ENCODE measurements at places on chromosomes 12 and 14. TPM values are rescaled to one million over a fixed set of nuclear protein-coding genes. Genes with fewer than 3 reads are reported as not detected.

DYNC1H1 gene
- total RNA-seq, result 886 TPM

- H3K27me3 ChIP-seq, result no peaks in the 10 kb centered on the region
- peaks cover 55% of the 10 kb centered on the region for H3K36me3 ChIP-seq
- no peak overlapping the region for H3K4me3 ChIP-seq
- no peak overlapping the region for H3K27ac ChIP-seq
Measured at GRCh38 chr12:48145981-48146380, 11.3 kb downstream of the ASB8 start.

GRCh38 chr12:14775636-14775980 is 27.7 kb downstream of the WBP11 start:
- DNase-seq, result no peak
- no peaks in the 10 kb centered on the region for H3K36me3 ChIP-seq
- peaks cover 58% of the 10 kb centered on the region for H3K4me1 ChIP-seq
- peak overlapping the region; percentile 94 for H3K4me3 ChIP-seq

C12orf54 gene
- not detected for total RNA-seq

DNA sequence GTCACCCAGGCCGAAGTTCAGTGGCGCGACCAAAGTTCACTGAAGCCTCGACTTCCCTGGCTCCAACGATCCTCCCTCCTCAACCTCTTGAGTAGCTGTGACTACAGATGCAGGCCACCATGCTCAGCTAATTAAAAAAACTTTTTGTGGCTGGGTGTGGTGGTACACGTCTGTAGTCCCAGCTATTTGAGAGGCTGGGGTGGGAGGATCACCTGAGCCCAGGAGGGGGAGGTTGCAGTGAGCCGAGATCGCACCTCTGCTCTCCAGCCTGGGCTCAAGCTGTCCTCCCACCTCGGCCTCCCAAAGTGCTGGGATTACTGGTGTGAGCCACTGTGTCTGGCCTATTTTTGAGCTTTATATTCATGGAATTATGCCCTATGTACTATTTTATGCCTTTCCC is 18.1 kb upstream of the RAD52 start:
- H3K36me3 ChIP-seq, result no peaks in the 10 kb centered on the region
- H3K27me3 ChIP-seq, result no peaks in the 10 kb centered on the region
- no peak overlapping the region for H3K4me3 ChIP-seq
- H3K27ac ChIP-seq, result no peak overlapping the region

DNA sequence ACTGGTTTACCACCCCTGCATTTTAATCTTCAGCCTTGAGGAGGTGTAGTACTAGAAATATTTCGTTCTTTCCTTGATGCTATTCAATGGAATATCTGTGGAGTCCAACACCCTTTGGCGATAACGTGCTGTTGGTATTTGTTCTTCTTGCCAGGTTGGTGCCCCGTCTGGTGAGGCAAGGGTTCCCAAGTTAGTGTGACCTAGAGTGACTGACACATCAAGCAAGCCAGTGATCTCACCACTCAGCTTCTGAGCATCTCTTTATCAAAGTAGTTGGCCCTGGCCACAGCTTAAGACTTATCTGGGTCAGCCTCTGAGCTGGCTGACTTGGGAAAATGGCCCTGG is 60.2 kb downstream of the PLXNC1 start:
- H3K4me1 ChIP-seq, result peaks cover 39% of the 10 kb centered on the region
- no peak for DNase-seq
- no peak overlapping the region for H3K4me3 ChIP-seq
- H3K27me3 ChIP-seq, result peaks cover 4% of the 10 kb centered on the region
- no peak overlapping the region for H3K27ac ChIP-seq
- no peaks in the 10 kb centered on the region for H3K36me3 ChIP-seq

DNA sequence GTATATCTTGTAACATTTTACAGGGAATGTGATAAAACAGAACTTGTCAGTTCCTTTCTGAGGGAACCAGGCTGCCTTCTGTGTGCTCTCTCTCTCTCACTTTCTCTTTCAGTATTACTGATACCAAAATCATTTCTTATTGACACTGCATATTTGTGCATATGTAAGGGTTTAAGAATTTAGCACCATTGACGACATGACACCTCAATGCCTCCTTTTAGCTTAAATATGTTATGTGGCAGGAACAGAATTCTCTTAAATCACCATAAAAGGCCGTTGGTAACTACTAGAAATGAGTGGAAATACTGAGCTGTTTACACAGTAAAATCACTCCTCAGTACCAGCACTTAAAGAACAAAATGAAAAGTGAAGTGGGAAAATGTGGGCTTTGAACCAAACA is 457.7 kb upstream of the SYT1 start:
- H3K27me3 ChIP-seq, result peaks cover 8% of the 10 kb centered on the region
- DNase-seq, result no peak
- peaks cover 7% of the 10 kb centered on the region for H3K4me1 ChIP-seq
- no peak overlapping the region for H3K4me3 ChIP-seq

C12orf56 gene
- 0.78 TPM for total RNA-seq

DNA sequence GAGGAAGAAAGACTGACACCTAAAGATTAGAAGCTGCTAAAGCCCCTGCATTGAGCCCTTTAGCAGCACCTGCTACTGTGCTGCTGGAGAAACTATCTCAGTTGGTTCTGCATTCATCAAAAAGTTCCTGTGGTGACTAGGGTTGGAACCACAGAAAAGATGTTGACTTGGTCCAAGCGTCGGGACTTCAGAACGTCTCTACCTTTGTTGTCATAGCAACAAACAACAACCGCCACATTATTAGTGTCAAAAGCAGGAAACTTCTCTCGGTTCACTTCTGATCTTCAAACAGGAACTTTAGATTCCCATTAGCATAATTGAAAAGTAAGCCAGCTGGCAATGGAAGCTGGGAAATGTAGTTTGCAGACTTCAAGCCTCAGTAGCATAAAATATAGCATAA is 368.0 kb downstream of the SEC23A start:
- no peak for DNase-seq
- no peak overlapping the region for H3K4me3 ChIP-seq
- H3K27ac ChIP-seq, result no peak overlapping the region
- H3K36me3 ChIP-seq, result no peaks in the 10 kb centered on the region

DNA sequence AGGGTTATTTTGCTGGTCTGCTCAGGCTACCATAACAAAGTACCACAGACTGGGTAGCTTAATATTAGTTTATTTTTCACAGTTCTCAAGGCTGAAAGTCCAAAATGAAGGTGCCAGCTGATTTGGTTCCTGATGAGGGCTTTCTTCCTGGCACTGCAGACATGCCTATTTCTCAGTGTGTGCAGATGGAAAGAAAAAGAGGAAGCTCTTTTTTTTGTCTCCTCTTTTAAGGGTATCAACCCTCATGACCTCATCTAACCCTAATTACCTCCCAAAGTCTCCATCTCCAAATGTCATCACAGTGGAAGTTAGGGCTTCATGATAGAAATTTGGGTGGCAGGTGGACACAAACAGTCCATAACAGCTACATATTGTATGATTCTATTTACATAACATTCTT is 25.0 kb upstream of the POLR3B start:
- H3K27me3 ChIP-seq, result no peaks in the 10 kb centered on the region
- H3K4me1 ChIP-seq, result no peaks in the 10 kb centered on the region
- DNase-seq, result no peak

SERPINA9 gene
- not detected for total RNA-seq

CEBPE gene
- not detected for total RNA-seq

DNA sequence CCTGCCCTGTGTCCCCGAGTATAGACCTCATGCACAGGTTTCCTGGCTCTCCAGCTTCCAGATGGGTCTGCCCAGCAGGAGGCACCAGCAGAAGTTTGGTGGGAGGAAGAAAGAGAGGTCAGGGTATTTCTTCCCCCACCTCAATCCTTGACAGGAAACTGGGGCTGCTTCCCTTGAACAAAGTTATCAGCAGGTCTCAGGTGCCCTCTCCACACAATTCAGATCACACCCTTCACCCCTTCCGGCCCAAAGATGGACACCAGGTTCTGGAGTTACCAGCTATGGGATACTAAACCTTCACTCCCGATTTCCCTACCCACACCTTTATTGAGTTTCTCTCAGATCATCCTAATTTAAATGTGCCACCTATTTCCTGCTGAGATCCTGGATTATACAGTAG is 1.2 kb downstream of the SART3 start:
- no peak for DNase-seq
- H3K27me3 ChIP-seq, result no peaks in the 10 kb centered on the region
- peak overlapping the region; percentile 99 for H3K27ac ChIP-seq
- H3K36me3 ChIP-seq, result peaks cover 10% of the 10 kb centered on the region
- H3K4me3 ChIP-seq, result peak overlapping the region; percentile 100

GRCh38 chr14:69268763-69269162 is 8.8 kb downstream of the GALNT16 start:
- H3K27ac ChIP-seq, result no peak overlapping the region
- no peaks in the 10 kb centered on the region for H3K4me1 ChIP-seq
- DNase-seq, result no peak
- no peaks in the 10 kb centered on the region for H3K27me3 ChIP-seq

All from osteocyte (in vitro differentiated cells).